Esophagus muscularis mucosa (tissue), 4 donors: ENCODE measurements at places on chromosomes 5 and 9. TPM values are rescaled to one million over a fixed set of nuclear protein-coding genes. Genes with fewer than 3 reads are reported as not detected.

Gene IFNK
- total RNA-seq: not detected

DNA sequence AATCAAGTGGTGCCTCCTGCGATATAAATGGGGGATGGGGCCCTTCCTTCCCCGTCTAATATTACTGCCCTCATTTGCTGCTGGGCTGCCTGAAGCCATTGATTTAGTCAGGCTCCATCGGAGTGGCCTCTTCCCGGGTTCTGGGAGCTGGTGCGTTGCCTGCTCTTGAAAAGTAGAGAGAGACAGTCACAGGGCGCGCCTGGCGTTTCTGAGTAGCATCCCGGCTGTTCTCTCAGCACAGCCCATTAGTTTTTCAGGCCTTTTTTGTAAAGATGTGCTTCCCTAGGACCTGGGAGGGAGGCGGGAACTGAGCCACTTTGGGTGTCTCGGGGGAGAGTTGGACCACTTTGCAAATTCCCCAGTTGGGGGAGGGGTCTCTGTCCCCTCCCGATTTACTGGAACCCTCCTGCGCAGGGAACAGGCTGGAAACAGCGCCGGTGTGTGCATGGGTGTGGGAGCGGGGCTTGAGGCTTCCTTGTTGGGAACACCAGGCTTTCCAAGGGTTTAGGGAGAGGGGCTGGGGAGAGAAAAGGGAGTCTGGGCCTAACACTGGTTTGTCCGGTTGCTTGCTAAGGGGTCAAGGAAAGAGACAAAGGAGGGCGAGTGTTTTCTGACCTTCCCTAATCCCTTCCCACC, 4.7 kb downstream of the PRDM6 start:
- DNase-seq: no peak

DNA sequence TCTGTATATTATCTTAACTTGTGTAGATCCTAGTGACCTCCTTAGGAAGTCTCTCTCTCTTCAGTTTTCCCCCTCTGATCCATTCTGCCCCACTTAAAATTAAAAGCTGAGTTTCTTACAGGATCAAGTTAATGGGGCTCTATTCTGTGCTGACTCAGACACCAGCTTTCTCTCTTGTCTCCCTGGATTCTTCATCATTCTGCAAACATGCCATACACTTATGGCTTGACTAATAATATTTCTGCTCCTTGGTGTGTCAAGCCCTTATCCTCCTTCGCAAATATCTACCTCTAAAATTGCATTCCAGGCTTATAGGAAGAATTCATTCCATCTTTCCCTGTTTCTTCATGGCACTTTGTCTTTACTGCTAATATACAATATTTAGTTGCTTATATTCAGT, 18.1 kb downstream of the LRRC70 start:
- DNase-seq: no peak

DNA sequence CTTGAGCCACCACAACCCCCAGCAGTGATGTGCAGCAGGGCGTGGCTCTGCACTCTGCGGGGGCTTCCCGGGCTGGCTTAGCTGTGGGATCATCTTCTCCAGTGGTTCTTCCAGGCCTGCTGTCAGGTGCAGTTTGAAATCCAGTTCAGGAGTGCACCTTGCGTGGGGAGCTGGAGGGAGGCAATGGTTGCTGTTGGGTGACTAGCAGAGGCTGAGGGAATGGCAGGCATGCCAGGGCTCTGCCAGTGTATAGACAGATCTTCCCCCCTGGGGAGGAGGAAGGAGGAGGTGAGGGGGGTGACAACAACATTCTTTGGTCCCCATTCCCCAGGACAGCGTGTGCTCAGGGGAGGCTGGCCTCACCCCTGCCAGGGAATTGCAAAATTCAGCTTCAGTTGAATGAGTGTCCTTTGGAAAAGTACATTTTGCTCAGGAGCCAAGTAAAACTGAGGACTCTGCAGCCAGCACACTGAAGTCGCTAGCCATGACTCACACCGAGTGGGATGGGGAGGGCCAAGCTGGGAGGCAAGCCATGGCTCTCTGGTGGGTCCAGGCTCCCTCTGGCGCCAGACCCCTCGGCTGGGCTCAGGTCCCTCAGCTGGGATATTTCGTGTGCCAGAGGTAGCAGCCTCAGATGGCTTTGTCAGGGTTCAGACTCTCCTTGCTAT, 35.0 kb downstream of the ERGIC1 start:
- DNase-seq: peak; percentile 96

DNA sequence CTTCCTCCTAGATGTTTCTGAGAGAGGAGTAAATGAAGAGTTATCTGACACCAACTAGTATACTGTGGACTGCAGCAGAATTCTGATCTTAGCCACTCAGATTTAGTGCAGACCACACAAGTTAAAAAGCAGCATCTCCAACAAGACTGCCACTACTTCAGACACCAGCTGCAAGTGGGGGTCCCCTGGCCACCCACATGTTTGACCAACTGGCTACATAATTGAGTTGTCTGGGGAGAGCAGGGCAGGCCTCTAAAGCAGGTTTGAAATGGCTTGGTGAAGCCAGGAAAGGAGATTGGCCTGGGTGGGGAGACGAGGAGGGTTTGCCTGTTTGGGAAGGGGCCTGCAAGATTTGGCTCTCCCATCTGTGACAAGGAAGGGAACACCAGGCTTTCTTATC, 40.5 kb upstream of the FAM81B start:
- no peak for DNase-seq
